Right ventricle myocardium superior (tissue), 1 donor: ENCODE measurements at places on chromosomes 1 and 21.

DNA sequence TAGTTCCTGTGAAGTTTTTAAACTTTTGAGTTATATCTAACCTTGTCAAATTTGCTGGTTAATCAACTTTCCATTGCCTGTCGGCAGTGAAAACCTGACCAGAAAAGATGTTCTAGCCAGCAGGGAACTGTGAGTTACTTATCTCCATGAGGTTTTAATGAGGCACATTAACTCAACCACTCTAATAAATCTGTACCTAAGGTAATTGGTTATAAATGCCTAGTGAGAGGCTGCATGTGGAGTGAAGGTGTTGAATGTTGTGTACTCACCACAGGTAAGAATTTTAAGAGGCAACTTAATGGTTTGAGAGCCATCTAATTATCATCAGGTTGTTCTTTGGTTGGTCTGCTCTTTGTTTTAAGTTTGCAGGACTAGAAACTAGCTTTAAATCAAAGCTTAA, 138.4 kb upstream of the LHX8 start:
- no peak for DNase-seq

GRCh38 chr1:58839147-58839795, 55.4 kb upstream of the JUN start:
- no peak for DNase-seq

DNA sequence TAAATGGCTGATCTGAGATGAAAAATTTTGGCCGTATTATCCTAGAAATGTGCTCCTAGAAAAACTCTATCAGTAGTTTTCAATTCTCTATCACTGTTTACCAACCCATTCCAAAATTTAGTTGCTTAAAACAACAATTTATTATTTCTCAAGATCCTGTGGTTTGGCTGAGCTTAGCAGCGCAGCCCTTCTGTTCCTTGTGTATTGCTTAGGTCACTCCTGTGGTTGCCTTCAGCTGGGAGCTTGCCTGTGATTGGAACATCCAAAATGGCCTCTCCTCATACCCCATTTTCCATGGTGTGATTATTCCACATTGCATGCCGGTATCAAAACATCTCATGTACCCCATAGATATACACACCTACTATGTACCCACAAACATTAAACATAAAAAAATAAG, 22.8 kb upstream of the STUM start:
- no peak for DNase-seq

DNA sequence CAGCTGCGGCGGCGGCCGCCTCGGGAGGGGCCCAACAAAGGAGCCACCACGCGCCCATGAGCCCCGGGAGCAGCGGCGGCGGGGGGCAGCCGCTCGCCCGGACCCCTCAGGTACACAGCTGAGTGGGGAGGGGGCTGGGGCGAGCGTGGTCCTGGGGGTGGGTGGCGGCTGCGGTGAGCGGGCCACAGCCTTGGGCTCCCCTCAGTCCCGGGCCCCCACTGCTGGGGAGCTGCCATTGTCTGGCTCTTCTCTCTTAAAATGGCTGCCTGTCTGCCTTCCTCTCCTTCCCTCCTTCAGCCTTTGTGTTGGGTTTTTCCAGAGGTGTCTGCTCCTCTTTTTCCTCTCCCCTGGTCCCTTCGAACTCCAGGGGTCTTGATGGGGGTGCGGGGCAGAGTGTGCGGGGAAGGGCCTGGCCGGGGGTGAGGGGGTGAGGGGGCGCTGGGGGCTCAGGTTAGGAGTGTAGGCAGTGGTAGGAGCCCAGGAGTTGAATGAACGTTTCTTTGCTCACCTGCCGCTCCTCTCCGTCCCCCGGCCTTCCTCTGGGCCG, 1.7 kb downstream of the ARID1A start:
- no peak for DNase-seq

DNA sequence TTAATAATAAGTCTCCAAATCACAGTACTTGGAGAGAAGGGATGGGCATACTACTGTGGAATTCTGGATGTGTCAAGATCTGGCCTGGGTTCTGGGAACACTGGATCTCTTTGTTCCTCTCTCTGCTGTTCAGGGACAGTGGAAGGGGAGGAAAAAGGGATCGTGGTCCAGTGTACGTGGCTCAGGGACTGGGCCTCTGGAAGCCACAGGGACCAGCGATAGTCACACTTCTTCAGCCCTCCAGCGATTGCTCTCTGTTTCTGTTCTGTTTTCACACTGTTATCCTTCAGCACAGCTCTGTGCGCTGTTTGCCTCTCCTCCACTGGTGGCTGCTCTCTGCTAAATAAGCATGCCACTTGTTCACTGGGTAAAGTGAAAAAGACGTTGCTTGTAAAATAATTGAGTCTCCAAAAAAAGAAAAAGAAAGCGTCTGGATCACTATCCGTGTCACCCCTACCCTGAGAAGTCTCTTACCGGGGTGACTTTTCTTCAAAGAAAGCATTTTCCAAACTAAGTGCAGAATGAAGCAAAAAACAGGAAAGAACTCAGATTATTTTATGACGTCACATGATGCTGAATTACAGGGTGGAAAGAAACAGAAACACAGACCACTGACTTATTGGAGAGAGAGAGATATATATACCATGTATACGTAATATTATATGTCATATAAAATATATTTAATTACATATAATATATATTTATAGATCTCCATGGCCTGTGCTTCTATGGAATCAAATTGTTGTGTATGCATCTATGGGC, 279.4 kb downstream of the RGS7 start:
- no peak for DNase-seq

DNA sequence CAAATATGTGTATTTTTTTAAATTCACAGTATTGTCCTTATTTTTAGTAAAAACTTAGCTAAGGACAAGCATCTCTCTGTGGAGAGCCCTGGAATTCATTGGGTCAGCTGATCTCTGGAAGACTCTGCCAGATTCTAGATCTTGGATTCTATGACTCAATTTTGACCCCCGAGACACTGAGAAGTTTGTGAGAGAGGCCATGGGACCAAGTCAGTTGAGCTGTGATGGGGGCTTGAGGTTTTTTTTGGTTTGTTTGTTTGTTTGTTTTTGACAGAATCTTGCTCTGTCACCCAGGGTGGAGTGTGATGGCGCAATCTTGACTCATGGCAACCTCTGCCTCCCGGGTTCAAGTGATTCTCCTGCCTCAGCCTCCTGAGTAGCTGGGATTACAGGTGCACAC, 13.5 kb downstream of the SHISA4 start:
- no peak for DNase-seq

DNA sequence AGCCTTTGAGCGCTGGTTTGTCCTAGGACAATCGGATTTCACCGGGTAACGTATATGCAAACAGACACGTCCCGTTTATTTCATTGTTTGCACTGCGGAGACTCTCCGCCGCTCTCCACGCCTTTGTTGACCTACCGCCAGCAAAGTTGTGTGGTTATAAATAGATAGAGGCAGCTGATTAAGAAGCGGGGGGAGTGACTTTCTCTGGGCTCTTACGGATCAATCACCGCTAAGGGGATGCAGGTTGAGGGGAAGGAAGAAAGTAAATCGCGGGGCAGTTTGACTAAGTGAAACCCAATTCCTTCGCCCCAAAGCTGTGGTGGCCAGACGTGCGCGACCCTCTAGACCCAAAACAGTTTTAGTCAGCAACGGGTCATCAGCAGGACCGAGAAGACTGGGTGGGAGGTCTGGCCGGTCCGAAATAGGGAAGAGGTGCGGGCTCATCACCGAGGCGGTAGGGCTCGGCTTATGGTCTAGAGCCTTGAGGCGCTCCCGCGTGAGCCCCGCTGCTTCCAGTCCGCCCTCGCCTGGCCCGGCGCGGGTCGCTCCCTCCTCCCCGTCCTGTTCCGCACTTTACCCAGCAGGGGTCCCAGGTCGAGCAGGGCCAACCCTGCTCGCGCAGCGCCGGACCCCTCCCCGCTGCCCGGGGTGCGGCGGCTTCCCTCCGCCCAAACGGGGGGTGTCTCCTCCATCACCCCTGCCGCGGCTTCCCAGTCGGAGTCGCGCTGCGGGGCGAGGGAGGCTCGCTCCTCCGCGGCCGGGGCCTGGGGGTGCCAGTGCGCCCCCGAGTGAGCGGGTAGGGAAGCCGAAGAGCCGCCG, 120.8 kb upstream of the RRP15 start:
- peak; percentile 46 for DNase-seq

DNA sequence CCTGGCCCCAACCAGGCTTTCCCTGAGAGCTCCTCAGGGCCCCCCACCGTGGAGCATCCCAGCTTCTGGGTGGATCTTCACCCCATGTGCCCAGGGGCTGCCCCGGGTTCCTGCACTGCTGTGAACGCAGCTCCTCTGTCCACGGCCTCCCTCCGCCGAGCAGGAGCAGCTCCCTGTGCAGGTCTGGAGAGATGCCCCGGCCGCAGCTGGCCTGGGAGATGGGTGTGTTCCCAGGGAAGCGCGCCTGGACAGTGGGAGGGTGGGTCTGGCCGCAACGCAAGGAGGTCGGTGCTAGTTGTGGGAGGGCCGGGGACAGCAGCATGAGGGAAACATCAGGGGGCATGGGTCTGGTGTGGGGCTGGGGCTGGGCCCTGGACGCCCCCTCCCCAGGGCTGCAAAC, 71.3 kb downstream of the MORN1 start:
- DNase-seq, result peak; percentile 68

DNA sequence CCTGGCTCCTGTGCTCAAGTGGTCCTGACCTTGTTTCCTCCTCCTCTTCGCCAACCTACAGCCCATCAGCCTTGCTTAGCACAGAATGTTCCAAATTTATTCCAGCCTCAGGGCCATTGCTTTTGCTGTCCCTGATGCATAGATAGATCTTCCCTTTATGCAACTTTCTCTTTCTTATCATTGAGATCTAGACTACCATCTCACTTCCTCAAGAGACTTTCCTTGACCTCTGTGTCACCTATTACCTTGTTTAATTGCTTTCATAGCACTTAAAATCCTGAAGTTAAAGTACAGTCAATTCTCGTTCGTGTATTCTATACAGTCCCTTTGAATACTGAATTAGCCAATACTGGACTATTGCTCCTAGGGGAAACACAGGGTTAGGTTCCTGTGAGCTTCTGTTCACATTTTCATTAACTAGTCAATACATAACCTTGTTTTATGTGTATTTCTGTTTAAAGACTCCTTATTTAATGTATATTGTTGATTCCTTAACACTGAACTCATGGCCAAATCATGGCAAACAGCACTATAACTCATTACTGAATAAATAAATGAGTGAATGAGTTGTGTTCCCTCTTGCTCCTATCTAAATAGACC, 26.2 kb upstream of the MCOLN3 start:
- no peak for DNase-seq

DNA sequence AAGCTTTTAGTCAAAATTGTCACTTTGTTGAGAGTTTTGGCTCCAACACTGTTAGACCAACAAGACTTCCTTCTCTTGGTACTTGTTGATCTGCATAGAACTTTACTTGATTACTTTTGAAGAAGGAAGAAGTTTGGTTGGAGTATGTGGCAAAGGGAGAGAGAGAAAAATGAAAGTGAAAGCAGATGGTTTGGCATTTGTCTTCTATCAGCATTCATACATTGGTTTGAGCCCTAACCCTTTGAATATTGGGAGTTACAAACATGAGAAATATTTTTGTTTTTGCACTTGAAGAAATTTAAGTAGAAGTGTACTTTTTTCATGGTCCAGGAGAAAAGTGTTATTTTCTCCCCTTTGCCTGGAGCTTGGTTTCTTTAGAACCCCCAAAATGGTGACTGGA, 169.8 kb downstream of the ADGRL4 start:
- DNase-seq, result no peak
